CMK (cell line): ENCODE measurements at places on chromosomes 6 and 20.

GRCh38 chr6:12719017-12719416 is 2.5 kb downstream of the PHACTR1 start:
- DNase-seq, result no peak

GRCh38 chr6:159023893-159024292 is 20.9 kb downstream of the TAGAP start:
- DNase-seq, result no peak

DNA sequence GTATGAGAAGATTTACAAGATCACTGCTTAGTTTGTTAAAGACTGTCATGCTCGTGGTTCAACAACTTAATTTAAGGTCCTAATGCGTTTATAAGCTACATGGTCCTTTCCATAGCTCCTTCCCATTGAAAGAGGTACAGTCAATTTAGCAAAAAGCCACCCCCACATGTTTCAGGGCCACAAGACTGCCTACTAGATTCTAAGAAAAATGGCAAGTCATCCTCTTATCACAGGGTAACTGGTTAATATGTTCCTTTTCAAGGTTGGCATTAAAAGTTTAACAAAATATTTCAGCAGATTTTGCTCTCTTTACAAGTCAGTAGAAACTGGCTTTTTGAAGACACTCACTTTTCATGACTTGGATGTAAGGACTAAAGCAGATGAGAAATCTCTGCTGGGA is 15.7 kb downstream of the GSTA3 start:
- no peak for DNase-seq

GRCh38 chr20:23869520-23869919 is 10.0 kb downstream of the CST5 start:
- DNase-seq, result no peak

DNA sequence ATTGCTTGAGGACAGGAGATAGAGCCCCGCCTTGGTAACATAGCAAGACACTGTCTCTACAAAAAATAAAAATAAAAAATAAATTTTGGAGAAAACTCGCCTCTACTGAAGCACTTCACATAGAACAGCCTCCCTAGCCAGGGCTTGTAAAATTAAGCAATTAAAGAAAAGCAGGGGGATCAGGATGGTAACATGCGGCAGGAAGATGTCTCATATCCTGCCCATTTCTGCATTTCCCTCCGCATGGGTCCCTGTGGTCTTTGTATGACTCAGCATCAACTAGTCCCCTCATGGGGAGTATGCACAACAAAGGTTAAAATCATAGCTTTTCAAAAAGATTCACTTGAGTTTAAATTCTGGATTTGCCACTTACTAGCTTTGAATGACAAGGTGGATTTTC is 379.0 kb downstream of the EPHA7 start:
- DNase-seq, result no peak

GRCh38 chr6:150722614-150723344 is 123.1 kb downstream of the PLEKHG1 start:
- DNase-seq, result no peak

GRCh38 chr6:11065436-11066202 is 21.5 kb upstream of the ELOVL2 start:
- no peak for DNase-seq

DNA sequence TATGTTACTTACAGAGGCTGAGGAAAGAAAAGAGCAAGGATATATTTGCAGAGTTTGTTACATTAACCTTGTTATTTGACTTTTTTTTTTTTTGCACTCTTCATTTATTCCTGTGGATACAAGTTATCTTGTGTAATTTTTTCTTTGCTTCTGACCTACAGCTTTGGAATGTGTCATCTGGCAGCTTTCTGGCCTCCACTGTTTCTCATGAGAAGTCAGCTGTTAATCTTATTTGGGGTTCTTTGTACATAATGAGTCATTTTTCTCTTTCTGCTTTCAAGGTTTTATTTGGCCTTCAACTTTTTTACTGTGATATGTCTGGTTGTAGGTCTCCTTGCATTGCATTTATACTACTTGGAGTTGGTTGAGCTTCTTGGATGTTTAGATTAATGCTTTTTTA is 333.4 kb downstream of the SMOC2 start:
- DNase-seq, result no peak

- DNase-seq, result no peak
Measured at GRCh38 chr6:44471271-44471981, 83.9 kb downstream of the CDC5L start.

GRCh38 chr20:48667889-48668413 is 159.8 kb downstream of the PREX1 start:
- no peak for DNase-seq

DNA sequence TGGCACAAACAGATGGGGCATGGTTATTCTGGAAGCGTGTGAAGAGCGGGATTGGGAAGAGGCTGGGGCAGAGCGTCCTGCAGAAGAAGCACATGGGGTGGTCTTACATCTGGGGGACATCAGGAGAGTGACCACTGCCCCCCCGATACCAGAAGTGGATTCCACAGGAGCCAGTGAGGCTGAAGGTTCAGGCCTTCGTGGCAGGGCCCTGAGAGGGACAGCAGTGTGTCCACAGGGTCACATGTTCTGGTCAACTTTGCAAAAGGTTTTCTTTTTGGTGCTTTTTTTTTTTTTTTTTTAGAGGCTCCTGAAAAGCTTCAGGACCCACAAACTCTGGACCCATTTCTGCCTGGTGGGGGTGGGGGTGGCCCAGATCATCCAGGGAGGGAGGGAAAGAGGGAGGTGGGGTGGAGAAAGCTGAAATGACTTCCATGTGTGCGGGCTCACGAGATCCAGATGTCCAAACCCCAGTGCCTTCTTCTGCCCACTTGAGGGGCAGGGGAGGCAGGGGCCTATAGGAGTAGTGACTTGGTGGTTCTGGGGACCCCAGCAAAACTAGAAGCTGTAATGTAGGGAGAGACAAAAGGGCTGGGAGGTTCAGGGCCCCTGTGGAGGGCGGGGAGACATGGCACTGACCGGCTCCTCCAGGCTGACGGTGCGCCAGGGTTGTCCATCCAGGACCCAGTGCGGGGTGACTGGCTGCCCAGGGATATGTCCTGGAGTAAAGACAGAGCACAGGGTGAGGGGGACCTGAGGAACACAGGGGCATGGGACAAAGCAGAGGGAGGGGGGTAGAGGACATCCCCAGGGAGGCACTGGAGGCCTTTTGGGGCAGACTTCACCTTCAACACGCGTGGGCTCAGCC is 2.7 kb downstream of the ADAM33 start:
- no peak for DNase-seq

DNA sequence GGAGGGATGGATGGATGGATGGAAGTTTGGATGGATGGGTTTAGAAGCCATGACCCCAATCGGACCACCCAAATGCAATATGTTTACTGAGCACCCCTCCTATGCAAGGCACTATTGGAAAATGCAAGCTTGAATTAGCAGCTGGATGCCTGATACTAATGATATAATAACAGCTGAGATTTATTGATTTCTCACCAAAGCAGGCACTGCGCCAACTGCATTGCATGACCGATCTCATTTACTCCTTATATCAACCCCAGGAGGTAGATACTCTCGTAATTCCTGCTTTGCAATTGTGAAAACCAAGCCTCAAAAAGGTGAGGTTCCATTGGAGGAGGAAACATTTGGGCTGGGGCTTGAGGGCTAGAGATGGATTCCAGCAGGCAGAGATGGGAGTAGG is 89.7 kb downstream of the KCNB1 start:
- no peak for DNase-seq

GRCh38 chr20:56428410-56428809 is 16.4 kb downstream of the CASS4 start:
- no peak for DNase-seq

DNA sequence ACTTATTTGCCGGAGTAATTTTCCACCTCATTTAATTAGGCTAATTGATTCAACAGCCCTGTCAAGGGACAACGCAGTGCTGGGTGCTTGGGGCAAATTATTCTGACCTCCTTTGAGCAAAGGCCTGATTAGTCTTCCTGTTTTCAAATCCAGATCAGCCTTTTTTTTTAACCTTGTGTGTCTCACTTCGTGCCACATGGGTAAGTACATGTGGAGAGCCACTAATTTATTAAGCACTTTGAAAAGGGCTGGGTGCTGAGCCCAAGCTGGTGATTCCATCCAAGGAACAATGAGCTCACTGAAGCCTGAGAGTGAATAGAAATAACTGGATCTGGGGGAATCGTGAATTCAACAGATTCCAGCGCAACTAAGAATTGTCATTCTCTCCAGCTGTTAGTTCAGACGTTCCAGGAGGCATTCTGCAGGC is 229.3 kb downstream of the CLIC5 start:
- DNase-seq, result no peak

- DNase-seq, result no peak
Measured at GRCh38 chr6:154824076-154824475, 90.9 kb downstream of the SCAF8 start.

DNA sequence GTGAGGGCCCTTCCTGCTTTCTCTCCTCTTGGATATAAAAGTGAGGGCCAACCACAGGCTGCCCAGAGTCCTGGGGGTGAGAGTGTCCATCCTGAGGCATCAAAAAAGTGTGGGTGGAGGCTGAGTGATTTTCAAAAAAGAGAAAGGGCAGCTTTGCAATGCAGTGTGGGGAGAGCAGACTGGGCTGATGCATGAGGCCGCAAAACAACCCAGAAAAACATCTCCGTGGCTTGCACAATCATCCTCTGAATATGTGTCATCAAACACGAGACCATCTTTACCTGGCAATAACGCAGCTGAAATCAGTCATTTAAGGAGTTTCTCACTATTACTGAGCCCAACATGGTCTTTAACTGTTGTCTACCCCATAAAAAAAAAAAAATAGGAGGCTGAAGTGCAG is 191.2 kb upstream of the SOX4 start:
- no peak for DNase-seq

DNA sequence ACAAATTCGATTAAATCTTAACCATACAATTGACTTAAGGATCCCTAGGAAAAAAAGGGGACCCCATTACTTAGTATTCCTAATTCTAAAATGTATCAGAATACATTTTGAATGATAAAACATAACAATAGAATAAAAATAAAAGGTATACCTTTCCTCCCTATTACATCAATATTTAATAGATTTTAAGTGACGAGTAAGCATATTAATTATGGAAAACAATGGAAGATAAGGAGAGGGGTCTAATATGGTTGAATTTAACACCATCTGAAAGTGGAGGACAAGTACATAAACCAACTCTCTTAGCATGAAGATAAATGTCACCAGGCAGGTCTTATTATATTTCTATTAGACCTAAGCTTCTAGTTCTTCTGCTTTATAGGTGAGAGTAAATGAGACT is 232.1 kb downstream of the HAO1 start:
- no peak for DNase-seq

DNA sequence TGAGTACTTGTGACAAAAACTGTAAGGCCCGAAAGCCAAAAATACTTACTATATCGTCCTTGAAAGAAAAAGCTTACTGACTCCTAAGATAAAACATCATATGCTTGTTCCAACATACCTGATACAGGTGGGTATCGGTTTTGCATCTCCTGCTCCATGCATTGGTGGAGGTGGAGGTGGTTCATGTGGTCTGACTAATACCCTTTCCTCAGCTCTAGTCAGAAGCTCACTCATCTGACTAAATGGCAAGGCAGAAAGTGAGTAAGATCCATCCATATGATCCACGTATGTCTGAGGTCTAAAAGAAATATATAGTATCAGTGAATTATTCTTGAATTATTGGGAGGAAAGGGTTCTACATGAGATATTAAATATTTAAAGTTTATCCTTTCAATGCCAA is 76.2 kb downstream of the WASF1 start:
- DNase-seq, result no peak

DNA sequence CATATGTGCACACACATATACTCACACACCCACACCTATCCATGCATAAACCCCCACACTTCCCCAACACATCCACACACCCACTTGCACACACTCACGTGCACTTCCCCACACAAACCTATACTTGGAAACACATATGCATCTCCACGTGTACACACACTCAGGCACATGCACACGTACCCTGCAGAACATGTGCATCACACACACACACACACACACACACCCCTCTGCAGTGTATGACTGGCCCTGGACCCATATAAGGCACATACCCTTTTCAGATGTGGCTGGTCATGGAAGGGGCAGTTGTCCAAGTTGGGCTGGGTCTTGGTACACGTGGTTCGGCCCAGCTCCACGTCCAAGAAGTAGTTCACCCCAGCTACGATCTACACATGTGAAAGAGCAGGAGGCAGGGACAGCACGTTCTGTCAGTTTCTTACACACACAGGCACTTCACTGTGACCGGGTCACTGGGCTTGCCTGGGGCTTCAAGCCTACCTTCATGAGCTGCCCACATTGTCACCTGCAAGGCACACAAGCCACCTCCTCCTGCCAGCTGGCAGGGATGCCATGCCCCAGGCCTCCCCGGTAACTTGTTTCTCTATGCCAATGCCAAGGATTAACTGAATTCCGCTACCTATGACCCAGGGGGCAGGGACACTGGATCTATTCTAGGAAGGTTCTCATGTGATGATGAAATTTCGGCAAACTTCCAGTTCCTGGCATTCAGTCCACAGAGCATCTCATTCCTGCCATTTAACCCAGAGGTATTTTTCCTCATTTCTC is 2.6 kb downstream of the CST3 start:
- no peak for DNase-seq

DNA sequence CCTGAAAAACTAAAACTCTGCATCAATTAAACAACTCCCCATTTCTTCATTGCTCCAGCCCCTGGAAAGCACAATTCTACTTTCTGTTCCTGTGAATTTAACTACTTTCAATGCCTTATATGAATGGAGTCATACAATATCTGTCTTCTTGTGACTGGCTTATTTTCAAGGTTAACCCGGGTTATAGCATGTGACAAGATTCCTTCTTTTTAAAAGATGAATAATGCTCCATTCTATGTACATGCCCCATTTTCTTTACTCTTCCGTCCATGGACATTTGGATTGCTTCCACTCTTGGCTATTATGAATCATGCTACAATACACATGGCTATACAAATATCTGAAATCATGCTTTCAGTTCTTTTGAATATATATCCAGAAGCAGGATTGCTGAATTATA is 334.9 kb upstream of the ID4 start:
- DNase-seq, result no peak

GRCh38 chr6:17768388-17768787 is 61.7 kb upstream of the NUP153 start:
- DNase-seq, result no peak

GRCh38 chr6:29294499-29294914 is 7.0 kb upstream of the OR14J1 start:
- no peak for DNase-seq

DNA sequence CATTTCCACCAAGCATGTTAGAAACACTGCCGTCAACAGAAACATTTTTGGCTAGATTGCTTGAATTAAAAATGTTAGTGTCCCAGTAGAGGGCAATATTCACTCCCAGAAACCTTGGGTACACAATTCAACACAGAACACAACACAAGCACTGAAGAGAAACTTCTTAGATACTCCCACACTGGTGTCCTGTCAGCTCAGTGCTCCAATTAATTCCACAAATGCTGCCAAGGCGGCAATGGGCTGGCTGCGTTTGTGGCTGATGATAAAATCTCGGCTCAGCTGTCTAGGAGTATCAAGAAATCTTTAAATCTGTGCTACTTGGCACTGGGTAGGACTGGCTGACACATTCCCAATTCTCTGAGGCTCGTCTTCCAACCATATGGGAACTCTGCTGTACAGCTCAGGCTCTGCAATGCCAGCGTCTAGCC is 39.3 kb downstream of the BEND3 start:
- no peak for DNase-seq
